ENCODE measurements at places on chromosomes 1 and 21. TPM values are rescaled to one million over a fixed set of nuclear protein-coding genes. Genes with fewer than 3 reads are reported as not detected.

The KCNE2 gene
- 0.82 TPM for polyA plus RNA-seq

DNA sequence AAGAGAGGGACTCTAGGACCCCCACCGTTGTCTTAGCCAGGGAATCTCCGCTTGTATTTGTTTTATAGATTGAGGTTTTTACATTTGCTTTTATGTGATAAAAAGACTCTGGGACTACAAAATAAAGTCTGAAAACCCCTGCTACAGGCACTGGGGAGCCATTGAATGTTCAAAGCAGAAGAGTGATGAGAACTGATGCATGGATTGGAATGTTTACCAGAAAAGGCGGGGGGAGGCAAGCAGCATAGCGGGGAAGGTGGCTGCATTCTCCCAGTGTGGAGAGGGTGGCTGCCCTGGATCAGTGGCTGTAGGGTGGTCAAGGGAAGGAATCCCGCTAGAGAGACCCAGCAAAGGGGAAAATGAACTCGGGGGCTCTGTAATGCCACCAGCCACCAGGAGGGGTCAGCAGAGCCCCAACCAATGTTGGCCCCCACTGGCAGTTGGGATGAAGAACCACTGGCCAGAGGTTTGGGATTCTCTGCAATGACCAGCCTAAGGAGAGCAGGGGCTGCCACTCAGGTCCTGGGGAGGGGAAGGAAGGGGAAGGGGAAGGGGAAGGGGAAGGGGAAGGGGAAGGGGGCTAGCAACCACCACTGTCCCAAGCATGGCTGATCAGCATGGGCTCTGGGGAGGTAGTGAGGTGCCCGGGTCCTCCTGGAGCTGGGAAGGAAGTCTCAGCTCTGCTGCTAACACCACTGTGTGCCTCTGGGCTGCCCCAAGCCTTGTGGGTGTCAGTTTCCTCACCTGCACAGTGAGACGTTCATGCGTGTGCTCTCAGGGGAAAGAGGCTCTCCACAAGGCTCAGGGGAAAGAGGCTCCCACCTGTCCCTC is 19.2 kb upstream of the PEF1 start:
- no peak for DNase-seq

GRCh38 chr1:227816750-227817446 is 1.4 kb downstream of the PRSS38 start:
- no peak for DNase-seq

The ERVH48-1 gene
- 1.8 TPM for polyA plus RNA-seq

GRCh38 chr1:231958448-231958847 is 331.9 kb downstream of the DISC1 start:
- no peak for DNase-seq

DNA sequence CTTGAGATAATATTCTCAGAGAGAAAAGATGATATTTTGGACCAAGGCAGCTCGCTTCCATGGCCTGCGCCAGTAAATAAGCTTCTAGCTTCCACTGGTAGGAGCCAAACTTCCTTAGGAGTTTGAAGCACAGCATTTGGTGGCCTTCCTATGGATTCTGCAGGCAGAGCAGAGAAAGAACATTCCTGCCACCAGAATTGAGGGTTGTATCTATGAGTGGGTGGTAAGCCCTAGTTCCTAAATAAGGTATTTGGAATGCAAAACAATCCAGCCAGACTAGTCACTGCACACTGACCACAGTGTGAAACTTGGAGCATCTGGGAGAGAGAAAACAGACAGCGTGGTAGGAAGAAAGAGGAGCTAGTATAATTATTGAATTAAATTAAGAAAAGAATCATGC is 54.1 kb upstream of the BCAR3 start:
- DNase-seq = no peak

DNA sequence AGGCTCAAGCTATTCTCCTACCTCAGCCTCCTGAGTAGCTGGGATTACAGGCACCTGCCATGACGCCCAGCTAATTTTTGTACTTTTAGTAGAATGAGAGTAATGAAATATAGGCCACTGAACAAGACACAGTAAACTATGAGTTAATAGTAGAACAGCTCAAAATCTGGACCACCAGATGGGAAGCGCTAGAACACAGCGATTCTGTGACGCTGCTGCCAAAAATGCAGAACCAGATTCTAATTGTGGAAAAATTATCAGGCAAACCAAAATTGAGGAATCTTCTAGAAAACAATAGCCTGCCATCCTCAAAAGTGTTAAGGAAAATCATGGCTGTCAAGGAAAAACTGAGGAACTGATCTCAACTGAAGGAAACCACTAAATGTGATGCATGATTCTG is 111.4 kb upstream of the TIAM1 start:
- DNase-seq = no peak

GRCh38 chr1:209398313-209398991 is 185.1 kb upstream of the CAMK1G start:
- DNase-seq = no peak

DNA sequence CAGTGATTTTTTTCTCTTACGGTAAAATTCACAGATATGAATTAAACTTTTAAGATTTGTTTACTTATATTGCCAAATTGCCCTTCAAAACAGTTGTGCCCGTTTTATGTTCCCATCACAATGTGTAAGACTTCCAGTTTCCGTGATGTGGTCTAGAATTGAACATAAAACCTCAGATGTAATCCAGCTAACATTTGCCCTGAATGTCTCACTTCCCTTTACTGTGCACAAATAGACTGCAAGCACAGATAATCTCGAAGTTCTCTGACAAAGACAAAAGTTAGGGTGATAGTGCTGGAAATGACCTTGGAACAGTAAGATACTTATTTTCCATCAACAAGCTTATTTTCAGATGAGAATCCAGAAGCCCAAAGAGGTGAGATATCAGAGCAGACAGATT is 177.5 kb downstream of the ZZZ3 start:
- no peak for DNase-seq

GRCh38 chr1:205938682-205939081 is 4.6 kb downstream of the SLC26A9 start:
- DNase-seq = no peak

The PRDX1 gene
- 324 TPM for polyA plus RNA-seq

DNA sequence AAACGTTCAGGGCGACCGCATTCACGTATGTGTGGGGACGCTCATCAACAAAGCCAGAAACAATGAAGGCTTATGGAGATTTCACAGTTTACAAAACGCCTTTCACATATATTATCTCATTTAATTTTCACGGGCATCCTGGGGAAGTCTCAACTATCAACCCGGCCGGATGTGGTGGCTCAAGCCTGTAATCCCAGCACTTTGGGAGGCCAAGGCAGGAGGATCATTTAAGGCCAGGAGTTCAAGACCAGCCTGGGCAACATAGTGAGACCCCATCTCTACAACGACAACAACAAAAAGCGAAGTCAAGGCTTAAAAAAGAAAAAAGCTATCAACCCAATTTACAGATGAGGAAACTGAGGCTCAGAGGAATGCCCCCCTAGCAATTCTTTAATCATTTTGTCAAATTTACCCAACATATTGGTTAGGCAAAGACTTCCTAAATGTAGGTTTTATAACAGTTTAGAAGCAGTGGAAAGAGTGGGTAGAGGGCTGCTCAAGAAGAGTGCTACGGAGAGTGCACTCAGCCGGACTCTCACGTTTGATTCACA is 28.3 kb downstream of the SLC66A1 start:
- no peak for DNase-seq

GRCh38 chr21:42459546-42460215 is 36.3 kb downstream of the RSPH1 start:
- DNase-seq = no peak

The TNFAIP8L2 gene
- polyA plus RNA-seq = 1.0 TPM

The OPTC gene
- polyA plus RNA-seq = not detected

The KRTAP13-1 gene
- polyA plus RNA-seq = not detected

DNA sequence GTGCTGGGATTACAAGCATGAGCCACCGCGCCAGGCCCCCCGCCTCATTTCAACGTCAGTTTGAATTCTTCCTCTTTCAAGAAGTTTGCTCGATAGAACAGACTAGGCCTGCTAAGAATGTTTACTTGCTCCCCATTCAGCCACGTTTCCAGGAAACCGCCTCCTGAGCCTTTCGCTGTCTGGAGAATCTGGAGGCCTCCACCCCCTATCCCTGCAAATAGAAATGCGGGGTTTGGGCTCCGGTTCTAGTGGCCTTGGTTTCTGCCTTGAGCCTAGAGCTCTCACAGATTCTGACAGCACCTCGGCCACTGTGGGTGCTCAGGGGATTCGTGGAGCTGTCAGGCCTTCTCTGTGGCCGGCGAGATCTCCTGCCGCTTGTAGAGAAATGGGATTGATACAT is 84.3 kb downstream of the UBIAD1 start:
- no peak for DNase-seq

The DCST1 gene
- polyA plus RNA-seq = 0.12 TPM

- DNase-seq = no peak
Observed at GRCh38 chr1:193402037-193402436, 215.6 kb upstream of the B3GALT2 start.

The BLACAT1 gene
- 3.2 TPM for polyA plus RNA-seq

The C21orf58 gene
- 11.8 TPM for polyA plus RNA-seq

DNA sequence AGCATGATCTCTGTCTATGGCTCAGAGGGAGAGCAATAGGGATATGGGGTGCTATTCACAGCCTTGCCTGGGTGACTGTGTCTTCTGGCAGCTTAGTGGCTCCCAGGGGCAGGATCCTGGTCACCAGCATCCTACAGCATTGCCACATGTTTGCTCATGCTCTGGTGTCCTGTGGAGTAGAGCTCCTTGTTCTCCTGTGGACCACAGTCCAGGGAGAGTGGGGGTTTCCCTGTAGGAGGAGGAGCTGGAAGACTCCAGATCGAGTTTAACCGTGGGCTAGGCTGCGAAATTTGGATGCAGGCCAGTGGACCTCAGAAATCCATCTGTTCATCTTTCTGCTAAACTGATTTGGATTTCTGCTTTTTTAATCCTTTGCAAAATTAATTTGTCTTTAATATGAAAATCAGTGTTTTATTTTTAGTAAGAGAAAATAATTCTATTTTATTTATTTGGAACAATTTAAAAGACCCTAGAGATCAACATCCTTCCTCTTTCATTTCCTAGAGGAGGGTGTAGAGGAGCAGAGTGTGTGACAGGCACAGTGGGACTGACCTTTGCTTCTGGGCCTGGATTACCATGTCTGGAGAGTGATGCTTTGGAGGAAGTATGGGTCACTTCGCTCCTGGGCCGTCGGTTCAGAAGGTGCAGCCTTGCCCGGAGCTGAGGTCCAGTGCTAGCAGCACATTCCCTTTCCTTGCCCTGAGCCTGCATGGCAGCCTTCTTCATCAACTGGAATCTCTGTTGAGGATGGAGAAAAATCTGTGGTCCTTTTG is 17.4 kb downstream of the ADARB1 start:
- DNase-seq = no peak

The LIPI gene
- polyA plus RNA-seq = 0.16 TPM

DNA sequence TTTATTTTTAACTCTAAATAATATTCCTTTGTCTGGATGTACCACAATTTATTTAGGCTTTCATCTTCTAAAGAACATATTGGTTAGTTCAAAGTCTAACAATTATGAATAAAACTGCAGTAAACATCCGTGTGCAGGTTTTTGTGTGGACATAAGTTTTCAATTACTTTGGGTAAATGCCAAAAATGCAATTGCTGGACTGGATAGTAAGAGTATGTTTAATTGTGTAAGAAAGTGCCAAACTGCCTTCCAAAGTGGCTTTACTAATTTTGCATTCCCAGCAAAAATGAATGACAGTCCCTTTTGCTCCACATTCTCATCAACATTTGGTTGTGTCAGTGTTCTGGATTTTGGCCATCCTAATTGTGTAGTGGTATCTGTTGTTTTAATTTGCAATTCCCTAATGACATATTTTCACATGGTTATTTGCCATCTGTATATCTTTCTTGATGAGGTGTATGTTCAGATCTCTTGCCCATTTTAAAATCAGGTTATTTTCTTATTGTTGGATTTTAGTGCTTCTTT is 113.8 kb downstream of the DPYD start:
- no peak for DNase-seq

The LDLRAD1 gene
- not detected for polyA plus RNA-seq

- no peak for DNase-seq
Observed at GRCh38 chr1:167244244-167244643, 23.6 kb downstream of the POU2F1 start.

The COPA gene
- polyA plus RNA-seq = 165 TPM

The SERPINC1 gene
- polyA plus RNA-seq = 0.40 TPM

GRCh38 chr1:204258213-204259115 is 44.7 kb upstream of the GOLT1A start:
- no peak for DNase-seq

DNA sequence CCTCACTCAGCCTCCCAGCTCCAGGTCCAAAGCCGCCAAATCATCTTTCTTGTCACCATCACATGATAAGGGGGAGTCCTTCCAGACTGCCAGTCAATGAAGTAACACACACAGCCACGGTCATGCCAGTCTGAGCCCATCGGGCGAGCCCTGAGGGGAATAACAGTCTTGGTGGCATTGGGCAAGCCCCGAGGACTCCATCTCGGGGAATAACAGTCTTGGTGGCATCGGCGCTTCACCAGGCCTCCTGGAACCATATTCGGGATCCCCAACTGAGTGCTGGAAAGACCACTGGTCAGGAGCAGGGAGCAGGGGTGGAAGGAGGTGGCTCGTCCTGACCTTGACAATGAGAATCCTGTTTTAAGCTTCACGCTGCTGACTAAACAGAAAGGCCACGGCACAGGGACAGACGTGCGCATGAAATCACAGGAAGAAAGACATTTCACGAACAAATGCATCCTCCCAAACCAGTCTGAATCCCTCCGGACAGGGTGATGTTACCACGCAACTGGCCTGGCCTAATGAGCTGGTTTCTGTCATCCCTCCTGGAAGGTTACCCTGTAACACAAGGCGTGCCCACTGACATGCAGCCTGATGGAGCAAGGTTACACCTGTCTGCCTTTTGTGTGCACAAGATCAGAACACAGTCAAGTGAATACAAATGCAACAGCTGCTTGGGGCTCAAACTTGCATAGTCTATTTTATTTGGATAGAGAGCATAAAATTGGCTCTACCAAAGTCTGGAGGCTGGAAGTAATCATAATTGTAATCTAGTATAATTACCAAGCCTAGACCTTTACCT is 517.4 kb downstream of the KIF26B start:
- DNase-seq = no peak

GRCh38 chr1:41558761-41559171 is 74.3 kb upstream of the EDN2 start:
- no peak for DNase-seq

Measured in renal cortex interstitium (tissue), 15 donors.